ENCODE measurements at places on chromosomes 5 and 9. TPM values are rescaled to one million over a fixed set of nuclear protein-coding genes. Genes with fewer than 3 reads are reported as not detected.
A peak's percentile ranks its signal among the peaks of the same experiment; 100 is the strongest.

The ACOT12 gene
- 0.56 TPM for polyA plus RNA-seq

The IFNA21 gene
- not detected for polyA plus RNA-seq

- DNase-seq, result no peak
Measured at GRCh38 chr9:30478684-30479083, 1905.8 kb upstream of the ACO1 start.

- DNase-seq, result no peak
Measured at GRCh38 chr5:60248901-60249300, 355.4 kb upstream of the PDE4D start.

- no peak for DNase-seq
Measured at GRCh38 chr5:143213231-143213850, 190.1 kb downstream of the NR3C1 start.

GRCh38 chr9:15115702-15116101 is 191.3 kb downstream of the TTC39B start:
- DNase-seq, result no peak

GRCh38 chr5:128857076-128857677 is 108.1 kb upstream of the SLC27A6 start:
- DNase-seq, result no peak

GRCh38 chr5:164708831-164709230 is 1203.4 kb downstream of the MAT2B start:
- no peak for DNase-seq

DNA sequence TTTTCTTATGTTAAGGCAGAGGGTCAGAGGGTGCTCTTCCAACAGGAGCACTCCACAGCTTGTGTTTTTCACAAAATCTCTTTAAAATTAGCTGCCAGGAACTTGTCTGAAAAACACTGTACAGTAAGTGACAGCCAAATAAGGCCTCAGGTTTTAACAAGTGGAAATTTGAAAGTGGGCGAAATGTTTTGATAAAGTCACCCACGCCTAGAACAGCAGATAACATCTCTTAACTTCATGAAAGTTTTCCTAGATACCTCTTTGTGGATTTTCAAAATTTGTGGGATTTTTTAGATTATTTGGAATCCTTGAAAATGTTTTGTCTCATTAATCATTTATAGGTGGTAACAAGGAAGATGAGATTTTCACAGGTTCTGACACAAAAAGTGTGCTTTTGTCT is 121.3 kb downstream of the PDE4D start:
- no peak for DNase-seq

DNA sequence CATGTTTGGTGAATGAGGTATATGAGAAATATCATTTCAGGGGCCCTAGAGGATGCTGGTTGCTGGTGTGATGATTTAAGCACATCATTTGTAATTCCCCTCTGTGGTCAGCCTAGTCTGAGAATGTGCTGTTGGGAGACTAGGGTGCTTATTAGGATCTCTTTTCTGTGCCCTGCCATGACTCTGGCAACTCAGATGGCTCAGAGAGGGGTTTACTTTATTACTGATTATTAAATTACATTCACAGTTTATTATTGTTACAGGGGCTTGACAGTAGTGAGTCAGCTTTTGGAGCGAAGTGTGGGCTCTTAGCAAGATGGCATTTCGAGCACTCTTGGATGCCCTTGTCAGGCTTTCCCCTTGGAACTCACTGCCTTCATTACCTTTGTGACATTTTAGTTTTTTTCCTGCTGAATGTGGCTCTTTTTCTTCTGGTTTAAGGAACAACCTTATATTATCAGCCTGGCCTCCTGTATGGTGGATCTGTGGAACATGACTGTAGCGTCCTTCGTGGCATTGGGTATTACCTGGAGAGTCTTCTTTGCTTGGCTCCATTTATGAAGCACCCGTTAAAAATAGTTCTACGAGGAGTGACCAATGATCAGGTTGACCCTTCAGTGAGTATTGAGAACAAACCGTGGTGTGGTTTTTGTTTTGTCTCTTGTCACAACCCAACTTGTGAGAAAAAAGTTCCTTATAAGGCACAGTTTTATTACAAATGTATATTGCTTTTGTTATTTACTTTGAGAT is 33.8 kb downstream of the RCL1 start:
- DNase-seq, result no peak

GRCh38 chr9:77166193-77166592 is 11.1 kb upstream of the VPS13A start:
- no peak for DNase-seq

- DNase-seq, result no peak
Measured at GRCh38 chr5:173919443-173919842, 31.3 kb downstream of the CPEB4 start.

- DNase-seq, result no peak
Measured at GRCh38 chr5:122237906-122238305, 74.1 kb upstream of the SNCAIP start.

The PLAC8L1 gene
- polyA plus RNA-seq, result 0.15 TPM

The PIP5KL1 gene
- polyA plus RNA-seq, result 1.2 TPM

The DAPK1 gene
- polyA plus RNA-seq, result 0.12 TPM

The TAF1L gene
- not detected for polyA plus RNA-seq

GRCh38 chr5:116152169-116152568 is 67.3 kb downstream of the COMMD10 start:
- no peak for DNase-seq

The FST gene
- 106 TPM for polyA plus RNA-seq

The STC2 gene
- 185 TPM for polyA plus RNA-seq

The CATSPER3 gene
- polyA plus RNA-seq, result 0.22 TPM

DNA sequence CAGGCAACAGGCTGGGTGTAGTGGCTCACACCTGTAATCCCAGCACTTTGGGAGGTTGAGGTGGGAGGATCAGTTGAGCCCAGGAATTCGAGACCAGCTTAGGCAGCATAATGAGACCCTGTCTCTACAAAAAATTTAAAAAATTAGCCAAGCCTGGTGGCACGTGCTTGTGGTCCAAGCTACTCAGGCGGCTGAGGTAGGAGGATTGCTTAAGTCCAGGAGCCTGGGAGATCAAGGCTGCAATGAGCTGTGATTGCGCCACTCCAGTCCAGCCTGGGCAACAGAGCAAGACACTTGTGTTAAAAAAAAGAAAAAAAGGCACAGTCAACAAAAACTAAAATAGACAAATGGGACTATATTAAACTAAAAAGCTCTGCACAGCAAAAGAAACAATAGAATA is 29.3 kb downstream of the ATP6V0E1 start:
- DNase-seq, result no peak

- no peak for DNase-seq
Measured at GRCh38 chr5:131302506-131302905, 38.7 kb downstream of the CDC42SE2 start.

GRCh38 chr9:20065796-20066700 is 277.2 kb upstream of the SLC24A2 start:
- DNase-seq, result no peak

The C1QTNF3 gene
- 0.74 TPM for polyA plus RNA-seq

DNA sequence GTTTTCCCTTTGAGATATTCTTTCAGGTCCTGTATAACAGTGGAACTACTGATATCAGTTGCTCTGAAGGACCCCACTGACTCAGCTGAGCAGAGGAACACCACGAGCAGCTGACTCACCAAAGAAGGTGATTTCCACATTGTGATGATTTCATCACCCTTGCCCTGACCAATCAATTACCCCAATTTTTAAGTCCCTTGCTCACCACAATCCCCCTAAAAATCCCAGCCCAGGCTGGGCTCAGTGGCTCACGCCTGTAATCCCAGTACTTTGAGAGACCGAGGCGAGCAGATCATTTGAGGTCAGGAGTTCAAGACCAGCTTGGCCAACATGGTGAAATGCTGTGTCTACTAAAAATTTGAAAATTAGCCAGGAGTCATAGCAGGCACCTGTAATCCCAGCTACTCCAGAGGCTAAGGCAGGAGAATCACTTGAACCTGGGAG is 125.3 kb upstream of the ABCA1 start:
- DNase-seq, result no peak

The TCF7 gene
- polyA plus RNA-seq, result 2.1 TPM

The TEX48 gene
- not detected for polyA plus RNA-seq

GRCh38 chr5:134877159-134877558 is 3.0 kb downstream of the TXNDC15 start:
- DNase-seq, result no peak

The SPATA31C1 gene
- polyA plus RNA-seq, result not detected

The MRPS27 gene
- 87.5 TPM for polyA plus RNA-seq

DNA sequence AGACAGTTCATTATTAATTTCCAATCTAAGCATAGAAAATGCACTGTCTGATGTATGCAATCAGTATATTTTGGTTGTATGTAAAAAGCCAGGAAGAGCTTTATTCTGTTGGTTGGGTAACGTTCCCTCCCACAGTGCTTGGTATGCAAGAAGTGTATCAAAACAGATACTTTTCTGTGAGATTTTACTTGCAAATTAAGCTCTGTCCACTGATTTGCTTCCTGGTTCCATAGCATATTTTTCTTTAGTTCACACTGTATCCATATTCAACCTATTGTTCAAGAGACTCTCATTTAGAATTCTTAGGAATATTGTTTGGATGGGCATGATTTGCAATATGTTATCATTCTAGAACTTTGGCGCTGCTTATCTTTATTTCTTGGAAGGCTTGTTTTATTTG is 47.4 kb downstream of the RNF180 start:
- DNase-seq, result no peak

DNA sequence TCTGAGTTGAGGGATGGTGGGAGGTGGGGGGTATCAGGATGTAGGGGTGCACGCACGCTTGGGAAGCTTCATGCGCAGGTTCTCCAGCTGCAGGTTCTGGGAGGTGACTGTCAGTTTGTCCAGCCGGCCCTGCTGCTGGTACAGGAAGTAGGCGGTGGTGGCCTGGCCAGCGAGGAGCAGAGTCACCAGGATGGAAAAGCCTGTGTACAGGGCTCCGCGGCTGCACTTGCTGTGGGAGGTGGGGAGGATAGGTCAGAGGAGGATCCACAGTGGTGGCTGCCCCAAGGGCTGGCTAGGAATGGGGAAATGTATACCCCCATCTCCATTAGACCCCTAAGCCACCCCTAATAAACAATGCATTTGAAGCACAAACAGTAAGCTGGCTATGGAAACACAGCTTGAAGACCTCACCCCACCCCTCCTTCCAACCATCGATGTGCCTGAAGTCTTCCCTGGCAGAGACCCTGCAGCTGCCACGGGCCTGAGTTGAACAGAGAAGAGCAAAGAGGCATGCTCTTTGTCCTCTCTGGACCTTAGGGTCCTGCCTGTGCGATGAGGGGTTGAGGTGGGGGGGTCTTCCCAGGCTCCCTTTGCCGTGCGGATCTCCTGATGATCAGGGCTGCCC is 5.5 kb downstream of the CD74 start:
- no peak for DNase-seq

DNA sequence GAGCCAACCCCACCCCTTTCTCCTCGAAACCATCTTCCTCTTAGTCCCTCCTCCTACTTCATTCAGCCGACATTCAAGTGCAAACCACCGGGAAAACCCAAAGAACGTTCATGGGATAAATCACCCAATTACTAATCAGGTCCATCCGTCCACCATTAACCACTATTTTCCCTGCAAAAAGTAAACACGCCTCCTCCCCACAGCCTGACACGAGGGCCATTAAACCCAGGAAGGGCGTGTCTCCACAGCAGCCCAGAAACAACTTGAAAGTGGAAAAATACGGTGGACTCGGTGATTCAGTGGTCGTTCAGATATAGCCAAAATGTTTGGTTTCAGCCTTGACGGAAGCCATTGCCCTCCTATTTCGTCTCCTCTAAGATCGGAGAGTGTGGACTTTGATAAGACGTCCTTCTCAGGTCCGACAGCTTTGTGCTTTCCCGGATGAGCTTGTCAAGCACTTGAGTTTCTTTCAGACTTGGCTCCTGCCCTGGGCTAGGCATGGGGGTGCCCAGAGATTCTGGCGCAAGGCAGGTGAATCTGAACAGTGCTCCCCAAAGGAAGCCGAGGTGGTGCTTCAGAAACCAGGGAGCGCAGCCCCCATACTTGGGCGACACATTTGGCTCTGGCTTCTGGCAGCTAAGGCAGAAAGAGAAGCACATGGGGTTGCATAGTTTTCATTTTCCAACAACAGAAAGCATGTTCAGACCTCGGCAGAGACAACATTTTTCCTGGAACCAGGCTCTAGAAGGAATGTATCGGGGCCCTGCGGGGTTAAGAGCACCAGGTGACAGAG is 56.6 kb downstream of the SMIM23 start:
- DNase-seq, result no peak

GRCh38 chr9:128077847-128078503 is 9.9 kb downstream of the SLC25A25 start:
- DNase-seq, result no peak

The ARL14EPL gene
- polyA plus RNA-seq, result 0.05 TPM

The ZFP2 gene
- polyA plus RNA-seq, result 0.33 TPM

- DNase-seq, result no peak
Measured at GRCh38 chr5:178542455-178542854, 47.7 kb downstream of the COL23A1 start.

DNA sequence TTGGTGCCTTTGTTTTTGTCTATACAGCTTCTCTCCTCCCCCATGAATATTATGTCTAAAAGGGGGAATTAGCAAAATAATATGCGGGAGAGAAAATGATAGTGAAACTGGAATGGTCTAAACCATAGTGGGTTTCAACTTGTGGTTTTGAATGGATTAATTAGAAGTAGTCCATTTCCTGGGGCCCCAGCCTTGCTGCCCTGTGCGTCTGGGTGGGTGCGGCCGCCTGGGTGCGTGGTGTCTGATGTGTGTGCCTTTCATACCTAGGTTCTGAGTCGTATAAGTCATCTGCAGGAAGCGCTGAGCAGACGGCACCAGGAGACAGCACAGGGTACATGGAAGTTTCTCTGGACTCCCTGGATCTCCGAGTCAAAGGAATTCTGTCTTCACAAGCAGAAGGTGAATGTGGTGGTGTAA is 120.0 kb upstream of the CACNA1B start:
- peak; percentile 42 for DNase-seq

DNA sequence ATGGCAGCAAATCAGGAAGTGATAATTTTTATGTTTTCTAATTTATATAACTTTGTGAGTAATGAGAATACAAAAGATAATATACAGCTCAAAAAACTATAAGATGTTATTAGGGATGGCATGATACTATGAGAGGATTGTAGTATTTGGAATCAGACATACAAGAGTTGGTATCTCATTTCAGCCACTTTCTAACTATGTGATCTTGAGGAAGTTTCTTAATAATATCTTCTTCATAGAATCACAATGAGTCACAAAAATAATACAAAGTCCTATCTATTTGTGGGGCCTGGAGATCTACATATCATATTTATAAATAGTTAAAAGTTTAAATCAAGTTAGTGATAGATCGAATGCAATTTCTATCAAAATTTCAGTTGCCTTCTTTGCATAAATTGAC is 23.7 kb upstream of the TMED7 start:
- no peak for DNase-seq

DNA sequence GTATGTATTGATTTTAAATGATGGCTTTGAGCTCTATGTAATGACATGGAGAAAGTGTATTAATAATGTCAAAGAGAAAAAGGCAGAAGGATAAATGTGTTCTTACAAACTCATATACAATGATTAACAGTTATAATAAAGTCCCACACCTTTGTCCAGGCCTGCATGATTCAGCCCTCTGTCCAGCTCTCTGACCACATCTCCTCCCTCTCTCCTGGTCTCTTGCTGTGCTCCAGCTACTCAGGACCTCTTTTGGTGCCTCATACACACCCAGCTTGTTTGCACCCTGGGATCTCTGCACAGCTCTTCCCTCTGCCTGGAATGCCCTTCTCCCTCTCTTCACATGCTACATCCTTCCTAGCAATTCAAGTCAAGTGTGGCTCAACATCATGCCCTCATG is 37.5 kb upstream of the DMRT1 start:
- no peak for DNase-seq

The HTR1A gene
- not detected for polyA plus RNA-seq

Measured in AG04450 (cell line).